ENCODE measurements at places on chromosomes 6 and 20.

DNA sequence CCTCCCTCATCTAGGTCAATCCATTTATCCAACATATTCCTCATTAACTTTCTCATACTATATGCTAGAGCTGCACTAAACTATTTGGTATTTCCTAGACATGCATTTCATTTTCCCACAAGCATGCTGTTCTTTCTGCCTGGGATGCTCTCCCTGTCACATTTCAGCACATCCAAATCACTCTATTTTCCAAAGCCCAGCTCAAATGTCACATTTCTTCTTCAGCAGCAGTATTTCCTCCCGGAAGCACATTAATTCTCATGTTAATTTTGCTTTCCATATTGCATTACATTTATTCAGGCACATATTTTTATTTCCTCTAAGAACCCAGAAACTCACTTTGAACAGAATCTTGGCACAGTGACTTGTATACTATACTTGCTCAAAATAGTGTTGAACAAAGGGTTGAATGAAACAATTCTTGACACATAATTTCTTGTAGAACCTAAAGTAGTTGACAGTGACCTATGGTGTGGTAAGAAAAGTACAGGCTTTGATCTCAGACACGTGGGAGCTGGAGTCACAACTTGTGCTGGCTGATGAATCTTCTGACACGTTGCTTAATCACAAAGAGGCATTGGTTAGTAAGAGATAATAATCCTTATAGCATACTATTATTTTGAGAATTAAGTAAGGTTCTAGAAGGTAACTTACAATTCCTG lies 30.8 kb upstream of the CD2AP start:
- no peaks in the 10 kb centered on the region for H3K27me3 ChIP-seq
- H3K4me1 ChIP-seq = no peaks in the 10 kb centered on the region
- DNase-seq = no peak
- H3K27ac ChIP-seq = no peak overlapping the region
- no peaks in the 10 kb centered on the region for H3K36me3 ChIP-seq

DNA sequence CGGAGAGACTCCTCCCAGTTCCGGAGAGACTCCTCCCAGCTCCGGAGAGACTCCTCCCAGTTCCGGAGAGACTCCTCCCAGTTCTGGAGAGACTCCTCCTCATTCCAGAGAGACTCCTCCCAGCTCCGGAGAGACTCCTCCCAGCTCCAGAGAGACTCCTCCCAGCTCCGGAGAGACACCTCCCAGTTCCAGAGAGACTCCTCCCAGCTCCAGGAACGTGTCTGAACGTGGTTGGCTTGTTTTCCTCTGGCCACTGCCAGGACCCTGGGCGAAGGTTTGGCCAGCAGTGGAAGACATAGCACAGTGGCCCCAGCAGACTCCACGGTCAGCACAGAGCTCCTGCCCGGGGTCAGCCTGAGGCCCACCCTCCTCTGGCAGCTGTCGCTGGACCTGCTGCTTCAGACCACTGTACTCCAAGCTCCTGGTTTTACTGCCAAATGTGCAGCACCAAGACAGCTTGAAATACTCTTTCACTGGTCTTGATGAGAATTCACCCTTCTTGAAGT lies 122.3 kb upstream of the AFDN start:
- DNase-seq = no peak
- H3K36me3 ChIP-seq = no peaks in the 10 kb centered on the region
- H3K27me3 ChIP-seq = peaks cover 2% of the 10 kb centered on the region
- H3K27ac ChIP-seq = no peak overlapping the region
- no peaks in the 10 kb centered on the region for H3K4me1 ChIP-seq

DNA sequence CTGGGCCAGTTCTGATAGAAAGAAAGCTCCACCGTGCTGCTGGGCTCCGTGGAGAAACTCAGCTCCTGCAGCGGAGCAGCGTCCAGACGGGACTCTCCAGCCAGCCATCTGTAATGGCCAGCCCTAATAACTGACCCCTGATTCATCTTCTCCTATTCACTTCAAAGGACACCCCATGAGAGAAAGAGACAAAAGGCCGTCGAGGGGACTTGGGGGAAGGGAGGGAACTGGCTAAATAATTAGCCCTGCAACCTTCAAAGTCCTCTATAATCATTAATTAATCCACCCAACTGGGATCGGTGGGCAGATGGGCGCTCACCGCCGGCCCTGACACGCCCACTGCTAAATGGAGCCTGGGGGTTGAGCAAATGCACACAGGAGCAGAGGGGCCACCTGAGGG lies 512.4 kb downstream of the CD83 start:
- H3K27ac ChIP-seq = no peak overlapping the region
- H3K4me1 ChIP-seq = no peaks in the 10 kb centered on the region
- no peaks in the 10 kb centered on the region for H3K27me3 ChIP-seq
- H3K4me3 ChIP-seq = no peak overlapping the region

DNA sequence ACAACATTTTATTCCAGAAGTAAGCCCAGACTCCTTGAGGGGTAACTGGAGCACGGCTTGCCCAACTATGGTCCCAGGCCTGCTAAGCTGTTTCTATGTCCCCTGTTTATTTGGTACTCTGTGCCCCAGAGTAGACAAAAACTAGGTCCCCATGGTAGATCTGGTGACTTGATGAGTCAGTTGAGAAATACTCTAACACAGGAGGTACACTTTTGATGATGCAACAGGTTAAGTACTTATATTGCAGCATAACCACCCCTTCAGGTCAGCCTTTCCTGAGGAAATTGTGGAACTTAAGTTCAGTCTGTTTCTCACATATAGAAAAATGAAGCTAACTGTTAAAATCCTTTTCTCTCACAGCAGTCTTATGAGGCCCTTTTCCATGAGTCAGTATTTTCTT lies 19.6 kb downstream of the TTPAL start:
- H3K27me3 ChIP-seq = no peaks in the 10 kb centered on the region
- H3K4me1 ChIP-seq = no peaks in the 10 kb centered on the region
- peaks cover 2% of the 10 kb centered on the region for H3K36me3 ChIP-seq
- no peak for DNase-seq

- peak overlapping the region; percentile 44 for H3K27ac ChIP-seq
- peaks cover 21% of the 10 kb centered on the region for H3K4me1 ChIP-seq
- no peaks in the 10 kb centered on the region for H3K27me3 ChIP-seq
- no peaks in the 10 kb centered on the region for H3K36me3 ChIP-seq
- H3K4me3 ChIP-seq = no peak overlapping the region
- DNase-seq = no peak
Observed at GRCh38 chr6:22152841-22153240, 144.0 kb downstream of the PRL start.

DNA sequence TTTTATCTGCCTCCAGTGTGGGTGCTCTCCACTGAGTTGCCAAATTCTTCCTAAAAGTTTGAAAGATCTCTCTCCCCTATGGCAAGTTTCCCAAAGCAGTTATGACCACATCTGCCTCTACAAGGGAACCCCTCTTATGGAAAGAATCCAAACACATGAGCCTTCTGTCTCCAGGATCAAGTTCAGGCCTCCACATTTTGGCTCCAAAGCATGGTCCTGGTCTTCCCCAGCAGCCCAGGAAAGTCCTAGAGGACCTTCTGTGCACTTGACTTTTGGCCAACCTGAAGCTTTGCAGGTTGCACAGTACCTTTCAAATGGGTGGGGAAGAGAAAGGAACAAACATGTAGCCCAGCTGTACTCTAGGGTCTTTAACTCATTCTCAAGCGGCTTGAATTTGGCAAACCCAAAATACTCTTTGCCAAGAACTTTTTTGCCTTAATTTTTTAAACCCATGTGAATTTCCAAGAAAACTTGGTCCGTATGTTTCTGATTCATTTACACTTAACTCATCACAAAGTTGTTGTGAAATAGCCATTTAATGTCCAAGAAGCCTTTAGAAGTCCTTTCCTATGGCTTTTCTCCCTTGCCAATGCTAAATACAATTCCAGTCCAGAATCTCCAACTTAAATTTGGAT lies 240.1 kb upstream of the TBX18 start:
- H3K4me1 ChIP-seq = no peaks in the 10 kb centered on the region
- no peaks in the 10 kb centered on the region for H3K36me3 ChIP-seq
- DNase-seq = no peak
- H3K4me3 ChIP-seq = no peak overlapping the region
- no peak overlapping the region for H3K27ac ChIP-seq

GRCh38 chr6:137165375-137166246 lies 7.8 kb downstream of the IL22RA2 start:
- no peaks in the 10 kb centered on the region for H3K4me1 ChIP-seq
- no peak overlapping the region for H3K27ac ChIP-seq
- DNase-seq = no peak
- H3K27me3 ChIP-seq = no peaks in the 10 kb centered on the region
- H3K36me3 ChIP-seq = no peaks in the 10 kb centered on the region

- no peak overlapping the region for H3K4me3 ChIP-seq
- H3K4me1 ChIP-seq = peaks cover 33% of the 10 kb centered on the region
Observed at GRCh38 chr6:169800668-169801395, 49.4 kb downstream of the ERMARD start.

GRCh38 chr20:22597303-22597702 lies 12.9 kb upstream of the FOXA2 start:
- no peak overlapping the region for H3K4me3 ChIP-seq
- H3K27me3 ChIP-seq = no peaks in the 10 kb centered on the region
- no peaks in the 10 kb centered on the region for H3K36me3 ChIP-seq
- H3K27ac ChIP-seq = no peak overlapping the region

GRCh38 chr6:122663981-122664380 lies 53.8 kb downstream of the PKIB start:
- H3K4me1 ChIP-seq = no peaks in the 10 kb centered on the region
- H3K36me3 ChIP-seq = no peaks in the 10 kb centered on the region

DNA sequence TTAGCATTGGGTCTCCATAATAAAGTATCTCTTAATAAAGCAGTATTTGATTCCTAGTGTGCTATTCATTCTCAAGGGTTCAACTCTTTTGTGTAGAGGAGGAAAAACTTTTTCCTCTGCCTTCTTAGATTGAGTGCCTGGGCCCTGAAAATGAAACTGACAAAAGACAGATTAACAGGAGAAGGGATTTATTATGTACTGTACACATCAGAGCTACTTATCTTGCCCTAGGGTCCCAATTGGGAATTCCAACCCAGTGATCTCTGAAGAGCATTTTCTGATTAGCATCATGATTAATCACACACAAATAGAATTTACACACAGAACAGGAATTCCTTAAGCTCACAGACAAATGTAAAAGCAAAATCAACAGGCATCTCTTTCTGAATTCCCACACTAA lies 128.9 kb downstream of the CD164 start:
- no peaks in the 10 kb centered on the region for H3K36me3 ChIP-seq
- peaks cover 11% of the 10 kb centered on the region for H3K27me3 ChIP-seq
- H3K4me3 ChIP-seq = no peak overlapping the region
- H3K4me1 ChIP-seq = no peaks in the 10 kb centered on the region

Measured in Panc1 (cell line).